ENCODE measurements at places on chromosomes 11 and 22.

DNA sequence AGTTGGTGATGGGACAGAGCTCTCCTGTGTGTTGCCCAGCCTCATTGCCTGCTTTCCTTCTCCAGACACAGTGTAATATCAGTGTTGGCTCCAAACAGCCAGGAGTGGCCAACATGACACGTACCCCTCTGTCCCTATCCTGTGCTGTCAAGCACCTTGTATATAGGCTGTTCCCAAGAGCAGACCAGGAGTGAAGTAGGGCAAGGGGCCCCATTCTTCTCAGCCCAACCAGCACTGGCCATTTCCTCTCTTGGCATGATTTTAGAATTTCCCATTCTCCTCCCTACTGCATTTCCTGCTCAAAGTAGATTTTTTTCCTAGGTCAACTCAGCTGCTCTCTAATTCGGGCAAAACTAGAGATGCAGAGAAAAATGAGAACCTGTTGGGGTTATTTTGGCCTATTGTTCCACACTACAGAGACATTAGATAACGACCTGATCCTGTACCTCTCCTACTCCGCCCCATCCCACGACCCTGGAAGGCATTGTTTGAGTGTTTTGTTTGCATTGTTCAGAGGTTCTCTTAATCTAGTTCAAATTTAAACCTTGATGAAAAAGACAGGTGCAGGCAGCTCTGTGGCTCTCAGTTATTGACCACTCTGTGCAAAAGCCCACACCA lies 95.6 kb downstream of the RASSF10 start:
- DNase-seq = no peak

DNA sequence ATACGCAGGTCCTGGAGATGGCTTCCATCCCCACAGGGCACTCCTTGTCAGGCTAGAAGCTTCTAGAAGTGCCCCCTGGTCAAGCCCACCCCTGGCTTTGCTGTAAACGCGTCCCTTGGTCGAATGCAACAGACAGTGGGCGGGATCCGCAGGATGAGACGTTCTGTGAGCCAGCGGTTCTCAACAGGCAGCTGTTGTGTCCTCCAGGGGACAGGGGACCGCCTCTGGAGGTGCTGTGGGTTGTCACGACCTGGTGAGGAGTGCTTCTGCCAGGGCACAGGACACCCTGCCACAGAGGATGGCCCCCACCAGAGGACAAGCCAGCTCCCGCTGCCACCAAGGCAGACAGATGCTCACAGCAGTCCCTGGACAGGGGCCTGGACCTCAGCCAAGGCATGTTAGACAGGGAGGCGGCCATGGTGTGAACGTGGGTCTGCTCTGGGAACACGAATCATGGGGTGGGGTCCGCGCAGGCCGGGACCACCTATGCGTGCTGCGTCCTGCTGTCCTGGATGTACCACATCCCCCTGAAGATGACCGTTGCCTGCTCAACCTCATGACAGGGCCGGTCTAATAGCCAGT lies 11.7 kb downstream of the CRELD2 start:
- DNase-seq = no peak

- no peak for DNase-seq
These were observed 5.9 kb downstream of the ST3GAL4 start for GRCh38 chr11:126361400-126361799.

DNA sequence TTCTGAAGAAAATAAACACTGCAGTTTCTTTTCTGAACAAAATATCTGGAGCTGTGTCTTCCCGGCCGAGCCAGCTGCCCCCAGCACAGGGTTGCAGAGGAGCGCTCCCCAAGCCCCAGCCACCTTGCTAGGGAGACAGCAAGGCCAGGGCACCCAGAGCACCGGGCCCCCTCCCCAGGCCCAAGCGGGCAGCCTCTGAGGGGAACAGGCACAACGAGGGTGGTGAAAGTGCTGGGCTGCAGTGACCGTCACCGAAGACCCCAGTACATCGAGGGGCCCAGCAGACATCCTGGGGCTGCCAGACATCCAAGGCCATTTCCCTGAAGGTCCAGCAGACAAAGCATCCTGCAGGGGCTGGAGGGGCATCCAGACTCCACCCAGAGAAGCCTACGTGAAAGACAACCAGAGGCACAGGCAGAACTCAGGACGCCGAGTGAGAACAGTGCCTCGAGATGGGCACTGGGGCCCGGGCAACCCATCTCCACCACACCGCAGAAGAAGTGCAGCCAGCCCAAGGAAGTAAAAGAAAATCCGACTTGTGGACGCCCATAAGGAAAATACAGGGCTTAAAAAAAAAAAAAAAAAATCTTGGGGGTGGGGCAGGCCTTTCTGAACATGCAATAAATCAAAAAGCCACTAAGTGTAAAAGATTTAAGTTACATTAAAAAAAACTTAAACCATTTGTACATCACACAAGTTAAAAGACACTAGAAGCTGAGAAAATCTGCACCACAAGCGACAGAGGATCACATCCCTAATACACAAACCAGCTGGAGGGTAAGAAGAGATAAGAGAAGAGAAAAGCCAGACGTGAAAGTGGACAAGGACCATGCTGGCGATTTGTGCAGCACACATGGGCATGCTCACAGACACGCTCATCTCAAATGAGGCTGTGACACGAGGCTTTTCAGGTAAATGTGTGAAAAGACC lies 36.0 kb upstream of the COMT start:
- no peak for DNase-seq

DNA sequence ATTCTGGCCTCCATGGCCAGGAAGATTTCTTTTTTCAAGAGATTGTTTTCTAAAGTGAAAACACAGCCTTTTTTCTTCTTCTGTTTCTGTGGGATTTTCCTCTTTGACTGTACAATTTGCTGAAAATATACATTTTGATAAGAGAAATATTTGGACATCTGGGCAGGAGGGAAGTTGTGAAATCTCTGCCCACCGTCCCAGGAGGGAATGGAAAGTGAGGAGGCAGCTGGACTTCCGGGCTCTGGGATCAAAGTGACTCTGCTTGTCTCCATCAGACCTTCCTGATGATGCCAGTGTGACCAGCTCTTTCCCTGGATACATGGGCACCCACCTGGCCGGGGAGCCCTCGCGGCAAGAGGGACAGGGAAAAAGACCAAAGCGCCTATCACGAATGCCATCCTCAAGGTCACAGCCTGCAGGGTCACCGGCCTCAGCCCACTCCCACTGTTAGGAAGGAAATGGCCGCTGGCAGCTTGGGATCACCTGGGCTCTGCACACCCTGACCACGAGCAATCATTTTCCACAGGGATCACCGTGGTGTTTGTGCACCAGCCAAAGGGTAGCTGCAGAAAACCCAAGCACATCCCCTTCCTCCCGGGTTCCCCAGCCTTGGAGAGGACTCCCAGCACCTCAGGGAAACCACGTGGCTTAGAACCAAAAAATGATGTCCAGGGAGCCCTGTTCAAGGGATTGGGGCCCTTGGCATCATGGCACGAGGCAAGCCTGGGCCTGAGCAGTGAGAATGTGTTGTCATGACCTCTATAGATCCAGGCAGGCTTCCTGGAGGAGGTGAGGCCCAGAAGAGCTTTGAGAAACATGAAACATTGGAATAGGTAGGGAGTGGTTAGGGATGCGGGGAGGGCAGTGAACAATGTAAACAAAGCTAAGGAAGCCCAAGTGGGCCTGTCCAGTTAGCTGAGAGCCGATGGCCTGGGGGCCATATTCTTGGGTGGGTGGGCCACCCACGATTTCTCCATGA lies 29.1 kb upstream of the CCND1 start:
- DNase-seq = no peak

- no peak for DNase-seq
These were observed 55.7 kb downstream of the ANO1 start for GRCh38 chr11:70133771-70134335.

- DNase-seq = no peak
These were observed 72.4 kb upstream of the ISX start for GRCh38 chr22:34993548-34993947.

GRCh38 chr11:63945477-63946163 lies 6.8 kb downstream of the NAA40 start:
- DNase-seq = no peak

DNA sequence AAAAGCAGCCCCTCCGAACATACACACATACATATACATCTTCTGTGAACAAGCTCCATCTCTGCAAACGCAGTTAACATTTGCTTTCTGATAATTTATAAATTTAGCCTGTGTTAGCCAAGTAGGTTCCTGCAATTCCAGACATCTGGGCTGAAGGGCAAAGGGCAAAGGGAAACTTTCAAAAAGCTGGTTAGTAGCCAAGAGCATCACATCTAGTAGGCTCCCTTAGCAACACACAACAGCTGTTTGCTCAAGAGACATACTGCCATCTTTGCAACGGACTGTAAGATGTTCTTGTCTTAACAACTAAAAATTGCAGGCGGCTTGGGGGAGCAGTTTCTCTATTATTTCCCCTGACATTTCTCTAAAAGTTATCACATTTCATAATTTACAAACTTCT lies 134.9 kb downstream of the RBFOX2 start:
- no peak for DNase-seq

DNA sequence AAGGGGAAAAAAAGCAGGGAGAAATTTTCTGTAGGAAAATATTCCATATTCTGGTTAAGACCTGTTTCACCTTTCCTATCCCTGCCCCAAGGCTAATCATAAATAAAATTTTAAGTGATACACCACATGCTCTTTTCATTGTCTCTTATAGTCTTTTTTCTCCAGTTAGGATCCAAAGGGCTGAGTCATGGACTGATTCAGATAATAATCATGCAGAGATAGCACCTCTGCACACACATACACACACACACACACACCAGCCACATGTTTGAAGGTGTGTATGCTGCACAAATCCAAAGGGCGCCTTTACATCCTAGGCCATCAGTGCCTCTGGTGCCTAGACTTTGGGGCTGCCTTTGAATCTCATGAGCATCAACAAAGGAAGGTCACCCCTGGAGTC lies 35.5 kb upstream of the CWF19L2 start:
- no peak for DNase-seq

DNA sequence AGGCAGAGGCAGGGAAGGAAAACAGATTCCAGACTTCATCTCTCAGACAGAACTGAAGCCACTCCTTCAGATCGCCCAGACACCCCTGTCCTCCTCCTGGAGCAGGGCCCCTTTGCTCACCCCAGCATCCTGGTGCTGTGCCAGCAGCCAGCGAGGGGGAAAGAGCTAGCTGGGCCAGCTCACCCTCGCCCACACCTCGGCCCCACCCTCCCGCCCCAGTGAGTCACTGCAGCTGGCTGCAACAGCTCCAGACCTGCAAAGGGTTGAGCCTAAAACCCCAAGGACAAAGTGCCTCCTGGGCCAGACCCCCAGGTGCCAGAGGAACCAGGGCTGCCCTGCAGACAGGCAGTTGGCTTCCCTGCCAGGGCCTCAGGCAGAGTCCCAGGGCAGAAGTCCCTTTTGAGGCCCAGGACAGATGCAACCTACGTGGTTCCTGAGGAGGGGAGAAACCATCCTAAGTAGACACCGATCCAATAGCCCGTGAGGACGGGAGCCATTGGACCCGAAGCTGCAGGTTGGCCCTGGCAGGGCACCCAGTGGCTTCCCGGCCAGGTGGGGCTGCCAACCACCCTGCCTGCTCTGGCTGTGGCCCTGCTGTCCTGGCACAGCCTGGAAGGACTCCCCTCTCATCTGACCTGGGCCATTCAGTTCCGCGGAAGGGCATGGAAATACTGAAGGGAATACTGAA lies 7.2 kb downstream of the AHNAK start:
- no peak for DNase-seq

- DNase-seq = no peak
These were observed 16.8 kb downstream of the AMBRA1 start for GRCh38 chr11:46577058-46577457.

- no peak for DNase-seq
These were observed 7.7 kb downstream of the YWHAH start for GRCh38 chr22:31952094-31952401.

DNA sequence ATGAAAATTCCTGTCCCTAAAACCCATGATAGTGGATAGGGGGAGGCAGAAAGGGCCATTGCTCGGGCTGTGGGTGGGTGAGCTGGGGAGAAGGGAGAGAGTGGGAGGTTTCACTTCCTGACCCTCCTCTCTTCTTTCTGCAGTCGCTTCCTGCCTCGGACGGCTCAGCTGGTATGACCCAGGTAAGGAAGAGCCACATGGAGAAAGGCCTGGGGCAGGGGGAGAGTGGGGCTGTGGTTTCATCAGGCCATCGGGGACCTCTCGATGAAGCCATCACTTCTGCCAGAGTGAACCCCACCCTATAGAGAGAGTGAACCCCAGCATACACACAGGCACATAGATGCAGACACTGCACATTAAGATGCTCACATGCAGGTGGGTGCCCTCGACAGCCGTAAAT lies 12.6 kb downstream of the CD5 start:
- no peak for DNase-seq

DNA sequence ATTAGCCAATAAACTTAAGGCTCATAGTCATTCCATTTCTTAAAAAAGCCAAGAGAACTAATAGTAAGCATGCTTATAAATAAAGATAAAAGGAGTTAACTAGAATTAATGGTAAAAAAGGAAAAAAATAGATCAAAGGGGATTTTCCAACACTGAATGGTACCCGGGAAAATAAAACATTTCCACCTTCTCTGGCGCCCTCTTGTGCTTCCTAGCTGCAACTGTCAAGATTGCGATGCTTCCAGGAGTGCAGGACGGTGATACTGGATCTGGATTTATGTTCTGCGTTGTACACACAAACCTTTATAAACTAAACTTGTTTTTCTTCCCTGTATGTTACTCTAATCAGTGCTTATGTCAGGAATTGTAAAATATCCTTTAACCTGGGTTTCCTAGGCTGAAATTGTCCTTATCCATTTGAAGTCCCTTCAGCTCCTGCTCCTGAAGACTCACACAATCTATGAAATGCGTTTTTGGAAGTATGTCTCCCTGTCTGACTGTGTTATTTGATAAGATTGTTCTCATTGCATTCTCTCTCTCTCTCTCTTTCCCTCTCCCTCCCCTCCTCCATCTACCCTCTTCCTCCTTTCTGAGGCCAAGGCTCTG lies 9.6 kb upstream of the HTATIP2 start:
- DNase-seq = no peak

GRCh38 chr22:38398609-38399461 lies 56.2 kb downstream of the KCNJ4 start:
- DNase-seq = no peak

DNA sequence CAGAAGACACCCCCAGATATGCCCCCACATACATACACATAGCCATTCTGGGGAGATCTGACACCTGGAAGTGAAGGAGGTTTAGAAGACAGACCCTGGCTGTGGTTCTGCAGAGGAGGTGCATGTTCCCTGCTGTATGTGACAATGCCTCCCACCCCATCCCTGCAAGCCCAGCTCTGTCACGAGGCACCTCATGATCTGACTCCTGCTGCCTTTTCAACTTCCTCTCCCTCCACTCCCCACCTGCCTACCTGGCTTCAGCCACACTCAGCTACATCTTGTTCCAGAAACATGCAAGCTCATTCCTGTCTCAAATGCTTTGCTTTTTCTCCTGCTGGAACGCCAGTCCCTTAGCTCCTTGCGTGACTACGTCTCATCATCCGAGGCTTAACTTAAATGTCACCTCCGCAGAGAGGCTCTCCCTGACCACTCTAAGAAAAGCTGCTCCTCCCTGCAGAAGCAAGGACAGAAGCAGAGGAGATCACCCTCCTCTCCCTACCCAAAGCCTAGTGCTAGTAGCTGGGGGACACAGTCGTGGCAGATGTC lies 114.5 kb downstream of the FEZ1 start:
- no peak for DNase-seq

GRCh38 chr22:49199224-49199623 lies 628.4 kb downstream of the BRD1 start:
- no peak for DNase-seq

- DNase-seq = no peak
These were observed 27.3 kb upstream of the L3MBTL2 start for GRCh38 chr22:41177622-41178424.

- DNase-seq = no peak
These were observed 1.1 kb upstream of the SLC35F2 start for GRCh38 chr11:107859459-107860239.

Measured in NCI-H1436 treated with DMSO at 0.1 percent for 48 hours (cell line).